NCI-H187 (cell line): ENCODE measurements at places on chromosomes 4 and X.

DNA sequence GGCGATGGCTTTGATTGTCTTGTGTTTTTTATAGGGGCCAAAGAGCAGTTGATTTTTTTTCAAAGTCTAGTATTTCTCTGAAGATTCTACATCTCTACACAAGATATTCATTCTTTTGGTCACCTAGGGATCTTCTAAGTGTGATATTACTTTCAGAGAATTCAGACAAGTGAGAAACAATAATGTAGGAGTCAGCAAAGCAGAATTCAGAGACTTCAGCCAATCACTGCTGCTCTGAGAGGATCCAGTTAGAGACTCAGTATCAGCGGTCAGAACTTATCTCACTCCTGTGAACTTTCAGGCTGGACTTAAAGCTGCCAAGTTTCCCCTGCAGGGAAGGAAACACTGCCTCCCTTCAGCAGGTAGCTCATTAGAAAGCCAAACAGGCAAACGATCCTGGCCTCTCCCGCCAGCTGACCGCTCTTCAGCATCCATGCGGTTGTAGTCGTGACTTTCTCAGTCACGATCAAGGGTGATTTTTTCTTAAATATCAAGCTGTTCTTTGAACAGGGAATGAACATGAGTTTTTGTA lies 59.2 kb downstream of the NSUN7 start:
- DNase-seq: no peak

GRCh38 chrX:34839451-34839850 lies 103.1 kb upstream of the FAM47B start:
- DNase-seq: no peak

DNA sequence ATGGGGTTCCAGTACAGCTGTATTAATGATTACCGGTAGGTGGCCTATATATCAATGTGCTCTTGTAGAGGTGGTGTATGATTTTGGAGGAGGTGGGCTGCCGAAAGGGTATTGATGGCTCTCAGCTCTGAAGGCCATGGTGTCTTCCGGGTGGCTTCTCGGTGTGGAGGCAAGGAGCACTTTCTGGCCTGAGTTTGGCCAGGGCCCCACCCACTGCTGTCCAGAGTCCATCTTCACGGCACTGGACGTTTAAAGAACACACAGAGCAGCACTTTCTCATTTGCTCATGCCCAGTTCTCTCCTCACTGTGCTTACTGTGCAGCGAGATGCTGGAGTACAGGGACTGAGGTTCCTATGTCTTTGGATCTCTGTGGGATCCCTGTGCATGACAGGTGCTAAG lies 16.1 kb downstream of the BST1 start:
- DNase-seq: no peak

- DNase-seq: no peak
Measured at GRCh38 chr4:19130866-19131265, 1109.3 kb upstream of the LCORL start.

DNA sequence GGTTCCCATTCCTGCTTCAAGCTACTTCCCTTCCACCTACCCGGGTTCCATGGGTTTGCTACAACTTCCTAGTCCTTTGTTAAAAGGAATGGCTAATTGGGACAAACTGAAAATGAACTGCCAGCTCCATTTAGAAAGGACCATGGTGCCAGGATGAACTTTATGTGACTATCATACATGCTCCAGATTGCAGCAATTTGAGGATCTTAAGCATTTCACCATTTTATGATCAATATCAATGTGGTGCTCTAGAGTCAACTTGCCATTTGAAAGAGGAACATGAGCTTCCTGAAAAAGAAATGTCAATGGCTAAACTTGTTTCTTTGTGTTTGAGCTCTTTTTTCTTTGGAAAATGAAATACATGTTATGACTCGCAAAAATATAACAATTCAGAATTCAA lies 92.7 kb upstream of the IL15 start:
- DNase-seq: no peak

GRCh38 chr4:36006226-36006625 lies 238.1 kb downstream of the ARAP2 start:
- no peak for DNase-seq

DNA sequence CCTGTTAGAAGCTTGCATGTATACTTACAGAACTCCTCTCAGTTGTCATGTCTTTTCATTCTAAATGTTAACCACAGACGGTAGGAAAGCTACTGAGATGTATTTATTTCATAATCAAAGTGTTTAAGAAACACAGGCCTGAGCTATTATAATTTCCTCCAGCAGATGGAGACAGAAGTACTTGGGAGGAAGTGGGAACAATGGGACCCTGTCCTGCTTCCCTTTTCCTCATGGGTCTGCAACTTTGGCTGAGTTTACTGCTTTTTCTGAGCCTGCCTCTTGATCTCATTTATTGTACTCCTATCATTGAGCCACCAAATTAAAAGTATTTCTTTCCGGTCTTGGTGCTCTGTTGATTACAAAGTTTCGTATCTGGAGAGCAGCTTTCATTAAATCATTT lies 67.7 kb upstream of the SPANXN2 start:
- DNase-seq: no peak

GRCh38 chrX:120560405-120560841 lies 339 bp downstream of the CUL4B start:
- DNase-seq: peak; percentile 22

DNA sequence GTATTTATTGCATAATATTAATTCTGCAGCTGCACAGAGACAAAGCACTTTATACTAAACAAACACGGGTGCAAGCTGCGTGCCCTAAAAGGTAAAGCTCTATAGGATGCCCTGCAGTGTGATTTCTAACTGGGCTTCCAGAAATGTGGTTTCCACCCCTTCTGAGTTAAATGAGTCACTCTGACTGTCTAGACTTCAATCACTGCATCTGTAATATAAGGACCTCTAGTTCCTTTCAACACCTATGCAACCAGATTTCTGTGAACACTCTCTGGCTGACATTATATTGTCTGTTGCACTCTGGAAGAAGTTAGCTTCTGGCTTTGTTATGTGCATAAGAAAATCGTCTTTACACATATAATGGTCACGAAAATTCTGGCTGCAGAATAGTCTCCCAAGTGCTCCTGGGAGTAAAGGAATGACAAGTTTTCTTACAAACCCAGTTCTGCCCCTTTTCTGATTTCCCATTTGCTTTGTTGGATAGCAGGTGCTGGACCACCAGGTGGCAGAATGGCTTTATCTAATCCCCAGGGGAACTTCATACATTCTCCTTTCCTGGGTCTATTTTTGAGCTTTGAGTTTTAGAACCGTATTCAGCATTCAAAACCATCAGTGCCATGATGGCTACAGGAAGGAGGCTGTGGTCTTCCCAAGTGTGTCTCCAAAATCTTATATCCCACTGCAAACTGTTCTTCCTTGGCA lies 842.2 kb downstream of the STIM2 start:
- no peak for DNase-seq

DNA sequence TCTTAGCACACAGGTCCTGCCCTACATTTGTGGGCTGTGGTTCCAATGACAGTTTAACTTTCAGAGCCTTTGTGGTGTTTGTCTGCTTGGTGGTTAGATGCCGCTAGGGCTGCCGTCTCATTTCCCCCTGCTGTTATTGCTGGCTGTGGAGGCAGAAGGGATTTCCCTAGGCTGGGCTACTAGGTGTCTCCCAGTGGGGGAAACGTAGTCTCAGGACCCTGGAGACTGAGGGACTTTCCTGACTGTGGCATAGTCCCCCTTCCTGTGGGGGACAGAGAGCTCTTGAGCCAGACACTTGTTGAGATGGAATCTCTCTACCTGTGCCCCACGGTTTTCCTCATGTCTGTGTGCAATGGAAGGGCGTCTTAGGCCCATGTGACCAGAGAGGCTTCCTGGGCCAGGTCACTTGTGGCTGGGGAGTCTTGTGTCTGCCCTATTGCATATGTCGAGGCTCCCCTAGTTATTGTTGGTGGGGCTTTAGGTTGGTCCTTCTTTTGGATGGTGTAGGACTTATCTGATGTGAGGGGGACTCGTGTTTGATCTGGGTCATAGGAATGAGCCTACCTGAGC lies 68.2 kb downstream of the ARHGAP10 start:
- no peak for DNase-seq

GRCh38 chr4:2624782-2625530 lies 88.5 kb downstream of the FAM193A start:
- DNase-seq: no peak

DNA sequence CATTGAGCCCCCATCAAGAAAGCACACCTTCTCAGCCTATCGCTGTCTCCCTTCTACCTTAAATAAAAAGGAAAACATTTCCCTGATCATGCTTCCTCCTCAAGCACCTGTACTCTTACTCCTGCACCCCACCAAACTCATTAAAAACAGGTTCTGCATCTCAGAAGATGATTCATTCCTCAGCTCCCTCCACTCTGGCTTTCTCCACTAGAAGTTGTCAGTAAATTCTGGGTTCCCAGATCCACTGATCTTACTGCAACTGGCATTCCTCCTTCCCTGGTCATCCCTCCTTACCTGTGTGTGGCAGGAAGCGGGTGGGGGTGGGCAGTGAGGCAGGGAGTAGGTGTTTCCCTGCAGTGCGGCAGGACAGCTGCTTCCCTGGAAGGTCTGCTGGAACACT lies 108.8 kb downstream of the GPR143 start:
- no peak for DNase-seq

GRCh38 chrX:19137067-19137466 lies 14.8 kb upstream of the ADGRG2 start:
- DNase-seq: no peak

DNA sequence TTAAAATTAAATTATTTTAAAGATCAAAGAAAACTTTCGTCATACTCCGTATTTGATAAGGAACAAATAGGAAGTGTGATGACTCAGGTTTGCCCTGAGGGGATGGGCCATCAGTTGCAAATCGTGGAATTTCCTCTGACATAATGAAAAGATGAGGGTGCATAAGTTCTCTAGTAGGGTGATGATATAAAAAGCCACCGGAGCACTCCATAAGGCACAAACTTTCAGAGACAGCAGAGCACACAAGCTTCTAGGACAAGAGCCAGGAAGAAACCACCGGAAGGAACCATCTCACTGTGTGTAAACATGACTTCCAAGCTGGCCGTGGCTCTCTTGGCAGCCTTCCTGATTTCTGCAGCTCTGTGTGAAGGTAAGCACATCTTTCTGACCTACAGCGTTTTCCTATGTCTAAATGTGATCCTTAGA lies at the start of gene CXCL8:
CXCL8 (plus strand) TSS at position 217 of the 426 bp plus-strand sequence; CDS start at position 307, 90 bp downstream.
- no peak for DNase-seq

DNA sequence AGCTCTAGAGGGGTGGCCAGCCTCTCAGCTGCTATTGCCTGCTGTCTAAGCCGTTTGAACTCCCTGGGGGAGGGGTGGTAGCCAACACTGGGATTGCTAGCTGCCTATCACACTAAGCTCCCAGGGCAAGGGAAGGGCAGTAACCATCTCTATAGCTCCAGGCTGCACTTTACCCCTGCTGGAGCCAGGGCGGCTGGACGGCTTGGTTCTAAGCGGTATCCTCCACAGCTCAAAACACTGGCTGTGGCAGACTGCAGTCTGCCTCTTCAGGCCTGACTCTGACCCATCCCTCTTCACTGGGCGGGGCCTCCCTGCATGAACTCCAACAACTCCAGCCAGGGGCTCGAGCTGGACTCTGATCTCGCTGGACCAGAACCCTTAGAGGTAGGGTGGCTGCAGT lies 55.3 kb upstream of the GNRHR start:
- DNase-seq: no peak

DNA sequence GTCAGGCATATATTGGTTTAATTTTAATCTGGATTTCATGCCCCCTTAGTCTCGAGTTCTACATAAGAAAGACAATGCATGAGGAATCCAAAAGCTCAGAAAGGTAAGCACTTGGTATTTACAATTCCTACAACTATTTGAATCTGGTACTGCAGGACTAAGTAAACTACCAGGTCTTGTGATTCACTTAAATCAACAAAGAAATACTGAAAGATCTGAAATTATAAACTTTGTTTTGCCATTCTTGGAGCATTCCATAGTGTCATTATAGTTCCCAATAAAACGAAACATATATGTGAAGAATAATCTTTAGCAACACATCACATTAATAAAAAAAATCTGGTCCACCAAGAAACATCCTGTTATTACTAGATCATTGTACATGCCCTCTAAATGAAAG lies 482.3 kb downstream of the ANKRD50 start:
- no peak for DNase-seq

GRCh38 chrX:16479206-16479869 lies 170.6 kb upstream of the S100G start:
- no peak for DNase-seq

DNA sequence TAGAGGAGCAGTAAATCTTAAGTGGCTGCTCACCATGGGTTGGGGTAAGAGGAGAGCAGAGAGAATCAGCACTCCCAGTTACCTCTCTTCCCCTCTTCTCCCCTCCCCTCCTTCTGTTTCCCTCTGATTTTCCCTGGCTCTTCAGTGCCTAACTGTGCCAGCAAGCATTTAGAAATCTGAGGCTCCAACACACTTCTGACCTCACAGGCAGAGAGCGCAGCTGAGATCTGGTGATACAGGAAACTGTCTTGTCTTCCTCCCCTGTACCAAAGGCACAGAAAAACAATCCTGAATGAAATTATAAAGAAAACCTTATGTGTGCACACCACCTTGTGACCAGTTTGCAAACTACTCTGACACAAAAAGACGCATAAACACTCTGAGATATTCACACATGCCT lies 82.4 kb upstream of the SMIM10 start:
- DNase-seq: no peak

GRCh38 chrX:17741123-17741511 lies 3.8 kb downstream of the SCML1 start:
- no peak for DNase-seq

GRCh38 chr4:79413032-79413885 lies 5.2 kb upstream of the GK2 start:
- DNase-seq: no peak

- DNase-seq: no peak
Measured at GRCh38 chr4:110854021-110854678, 231.3 kb upstream of the PITX2 start.

GRCh38 chrX:55867181-55867651 lies 149.7 kb downstream of the RRAGB start:
- no peak for DNase-seq

GRCh38 chr4:122045533-122045932 lies 93.7 kb upstream of the TRPC3 start:
- peak; percentile 10 for DNase-seq

DNA sequence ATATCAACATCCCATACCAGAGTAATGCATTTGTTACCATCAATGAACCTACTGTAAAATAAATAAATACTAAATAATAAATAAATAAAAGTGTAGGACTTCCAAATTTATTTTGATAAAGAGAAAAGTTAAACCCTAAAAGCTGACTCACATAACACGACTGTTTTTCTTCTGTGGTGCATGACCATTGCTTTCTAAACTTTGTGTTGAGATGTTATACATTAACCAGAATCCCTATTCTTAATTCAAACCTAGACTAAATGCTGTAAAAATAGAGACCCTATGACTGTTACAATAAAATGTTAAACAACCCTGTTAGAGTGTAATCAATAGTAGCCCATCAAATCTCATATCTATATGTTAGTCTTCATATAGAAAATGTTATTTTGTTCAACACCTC lies 20.9 kb upstream of the PRMT9 start:
- DNase-seq: no peak

DNA sequence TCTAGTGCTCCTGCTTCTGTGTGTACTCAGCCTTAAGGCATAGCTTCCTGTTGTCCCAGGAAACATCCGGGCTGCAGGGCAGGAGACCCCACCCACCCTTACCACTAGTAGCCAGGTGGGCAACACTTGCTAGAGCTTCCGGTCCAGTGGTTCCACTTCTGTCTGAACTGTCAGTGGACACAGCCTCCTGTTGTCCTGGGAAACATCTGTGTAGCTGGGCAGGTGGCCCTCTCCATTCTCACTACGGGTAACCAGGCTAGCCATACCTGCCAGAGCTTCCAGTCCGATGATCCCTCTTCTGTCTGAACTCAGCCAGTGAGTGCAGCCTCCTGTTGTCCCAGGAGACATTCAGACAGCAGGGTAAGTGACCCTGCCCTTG lies 372.2 kb downstream of the INPP4B start:
- no peak for DNase-seq
